Amniotic stem cell (primary cell): ENCODE measurements at places on chromosomes 16 and 17.

- DNase-seq = peak; percentile 71
These were observed 878 bp downstream of the HEXIM1 start for GRCh38 chr17:45149037-45149668.

- DNase-seq = no peak
These were observed 484 bp downstream of the FZD2 start for GRCh38 chr17:44557651-44558285.

DNA sequence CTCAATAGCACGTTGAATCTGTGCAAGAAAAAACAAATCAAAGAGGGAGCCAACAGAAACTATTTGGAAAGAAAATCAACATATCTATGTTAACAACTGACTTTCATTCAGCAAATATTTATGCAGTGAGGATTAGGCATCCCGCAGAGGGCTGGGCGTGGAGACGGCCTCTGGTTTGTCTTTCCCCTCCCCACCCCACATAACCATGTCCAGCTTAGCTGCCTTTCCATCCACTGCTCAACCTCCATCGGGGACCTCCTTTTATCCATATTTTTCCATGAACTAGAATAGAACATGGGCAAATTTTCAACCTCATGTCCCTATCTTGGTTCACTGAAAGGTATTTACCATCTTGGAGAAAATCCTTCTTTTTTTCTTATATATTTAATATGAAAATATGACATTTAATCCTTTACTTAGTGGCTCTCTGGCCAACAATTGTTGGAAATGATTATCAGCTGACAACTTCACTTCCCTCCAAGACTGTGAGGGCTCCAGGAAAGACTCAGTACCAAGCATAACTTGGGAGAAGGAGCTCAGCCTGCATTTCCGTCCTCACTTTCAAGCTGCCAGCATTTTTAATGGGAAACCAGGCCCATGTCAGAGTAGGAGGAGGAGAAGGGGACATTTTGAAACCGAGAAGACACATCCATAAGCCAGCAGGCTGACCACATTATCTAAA is 462.6 kb upstream of the MAF start:
- DNase-seq = no peak

GRCh38 chr17:385178-385835 is 32.7 kb upstream of the RPH3AL start:
- DNase-seq = no peak
